ENCODE measurements at places on chromosomes 1 and 21.

- no peak for DNase-seq
Measured at GRCh38 chr1:13478692-13479091, 35.1 kb downstream of the LRRC38 start.

DNA sequence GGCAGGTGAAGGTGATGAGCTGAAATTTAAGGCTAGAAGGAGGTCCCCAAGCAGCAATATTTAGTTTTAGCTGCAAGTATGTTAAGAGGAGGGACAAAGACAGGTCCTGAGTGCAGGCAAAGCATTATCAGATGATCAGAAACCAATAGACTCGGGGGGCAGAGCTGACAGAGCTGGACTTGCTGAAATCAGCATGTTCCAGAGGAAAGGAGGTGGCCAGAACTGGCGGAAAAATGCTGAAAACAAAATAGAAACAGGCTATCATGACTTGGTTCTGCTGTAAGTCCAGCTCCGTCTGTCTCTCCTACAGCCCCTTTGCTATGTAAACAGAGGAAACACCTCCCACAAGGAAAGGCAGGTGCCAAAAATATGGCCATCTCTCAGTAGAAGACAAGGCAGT lies at the start of gene CD5L:
TSS of gene CD5L (minus strand) at position 101 of the 400 bp plus-strand sequence. CDS start 107 bp downstream, outside the sequence.
- no peak for DNase-seq

- DNase-seq: no peak
Measured at GRCh38 chr1:242426271-242426905, 98.1 kb downstream of the PLD5 start.

GRCh38 chr1:232886271-232886670 lies 64.1 kb upstream of the NTPCR start:
- no peak for DNase-seq

- DNase-seq: peak; percentile 26
Measured at GRCh38 chr1:198162091-198162767, 5.4 kb downstream of the NEK7 start.

DNA sequence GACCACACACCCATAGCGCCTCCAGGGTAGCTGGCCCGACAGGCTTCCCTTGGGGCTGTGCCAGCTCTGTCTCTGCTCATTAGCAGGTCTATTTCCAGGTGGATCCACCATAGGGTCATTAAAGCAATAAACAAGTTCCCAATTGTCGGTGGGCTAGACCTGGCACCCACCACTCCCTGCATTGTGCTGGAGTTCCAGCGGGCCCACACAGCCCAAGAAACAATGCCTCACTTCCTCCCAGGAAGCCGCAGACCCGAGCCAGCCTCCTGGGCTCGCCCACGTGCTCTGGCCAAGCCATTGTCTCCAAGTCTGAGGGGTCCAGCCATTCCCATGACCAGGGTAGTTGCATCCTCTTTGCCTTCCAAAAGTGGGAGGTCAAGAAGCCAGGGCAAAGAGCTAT lies 27.5 kb upstream of the SOX13 start:
- DNase-seq: no peak

DNA sequence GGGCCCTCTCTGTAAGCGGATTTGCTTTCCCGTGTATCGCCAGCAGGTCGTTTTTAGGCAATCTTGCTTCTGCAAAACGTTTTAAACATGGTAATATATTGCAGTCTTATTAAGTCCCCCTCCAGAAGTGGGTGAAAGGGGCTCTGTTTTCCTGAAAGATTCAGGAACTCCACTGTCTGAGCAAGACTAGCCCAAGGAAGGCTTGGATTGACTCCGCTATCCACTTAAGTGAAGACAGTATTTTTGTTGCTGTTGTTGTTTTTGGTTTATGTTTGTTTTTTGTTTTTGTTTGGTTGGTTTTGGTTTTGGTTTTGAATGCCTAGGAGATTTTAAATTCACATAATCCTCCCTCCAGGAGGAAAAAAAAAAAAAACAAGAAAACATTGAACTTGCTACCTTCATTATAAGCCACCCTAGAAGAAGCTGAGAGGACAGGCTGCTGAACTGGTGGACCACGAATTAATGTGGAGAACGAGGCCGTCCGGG lies 29.1 kb upstream of the NFIA start:
- no peak for DNase-seq

DNA sequence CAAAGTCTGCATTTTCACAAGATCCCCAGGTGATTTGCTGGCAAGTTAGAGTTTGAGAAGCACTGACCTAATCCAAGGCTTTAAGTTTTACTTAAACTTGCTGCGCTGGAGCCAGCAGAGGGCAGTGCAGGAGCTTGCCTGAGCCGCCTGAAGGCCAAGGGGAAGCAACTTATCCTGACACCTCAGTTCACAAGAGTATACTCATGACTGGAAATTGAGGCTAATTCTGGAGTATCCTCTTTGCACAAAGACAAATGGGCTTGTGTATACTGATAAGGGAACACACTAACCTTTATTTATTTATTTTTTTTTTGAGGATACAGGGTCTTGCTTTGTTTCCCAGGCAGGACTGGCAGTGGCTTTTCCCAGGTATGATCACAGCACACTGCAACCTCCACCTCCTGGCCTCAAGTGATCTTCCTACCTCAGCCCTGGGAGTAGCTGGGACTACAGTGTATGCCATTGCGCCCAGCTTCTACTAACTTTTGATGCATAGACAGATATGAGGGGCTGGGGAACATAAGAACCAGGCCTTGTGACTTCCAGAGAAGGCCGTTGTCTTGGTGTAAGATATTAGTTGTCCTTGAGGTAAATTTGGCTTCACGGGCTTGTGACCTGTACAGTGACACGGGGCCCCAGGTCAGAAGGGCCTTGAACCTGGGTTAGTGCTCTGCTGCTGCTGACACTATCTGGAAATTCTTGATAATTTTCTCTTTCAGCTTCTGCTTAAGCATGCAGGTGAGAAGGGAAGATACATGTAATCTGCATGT lies 29.0 kb upstream of the SLAMF1 start:
- peak; percentile 77 for DNase-seq

GRCh38 chr1:32903991-32904785 lies 3.0 kb upstream of the TMEM54 start:
- no peak for DNase-seq

GRCh38 chr1:51859333-51859732 lies 19.2 kb downstream of the NRDC start:
- DNase-seq: no peak

GRCh38 chr1:6248932-6249738 lies 5.2 kb downstream of the HES3 start:
- no peak for DNase-seq

- no peak for DNase-seq
Measured at GRCh38 chr1:7550981-7551380, 220.1 kb upstream of the VAMP3 start.

DNA sequence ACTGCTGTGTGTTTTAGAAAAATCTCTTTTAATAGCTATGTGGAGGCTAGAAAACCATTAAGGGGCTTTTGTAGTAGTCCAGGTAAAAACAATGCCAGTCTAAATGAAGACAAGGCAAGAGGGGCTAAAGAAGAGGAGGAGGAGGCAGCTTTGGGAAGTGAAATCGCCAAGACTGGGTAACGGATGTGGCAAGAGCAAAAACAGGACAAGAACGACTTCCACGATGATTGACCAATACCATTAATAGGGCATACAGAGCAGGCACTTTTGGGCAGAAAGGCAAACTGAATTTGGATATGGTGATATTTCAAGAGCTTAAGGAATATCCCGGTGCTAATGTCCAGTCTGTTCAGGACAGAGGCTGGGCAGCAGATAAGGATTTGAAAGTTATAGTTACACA lies 22.0 kb downstream of the COA6 start:
- DNase-seq: no peak

DNA sequence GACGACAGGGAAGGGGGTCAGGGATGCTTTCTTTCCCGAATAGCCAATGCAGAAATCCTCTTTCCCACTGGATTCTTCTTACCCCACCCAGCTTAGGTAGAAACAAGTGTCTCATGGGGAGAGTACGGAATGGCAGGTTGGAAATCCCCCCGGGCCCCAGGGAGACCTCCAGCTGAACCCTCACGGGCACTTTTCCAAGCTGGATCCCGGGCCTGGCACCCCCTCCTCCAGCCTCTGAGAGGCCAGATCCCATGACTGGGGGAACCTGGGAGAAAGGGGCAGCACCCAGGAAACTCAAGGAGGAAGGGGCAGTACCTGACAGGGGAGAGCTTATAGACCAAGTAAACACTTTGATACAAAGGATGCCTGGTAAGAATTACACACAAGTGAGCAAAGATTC lies 1.3 kb downstream of the PKP1 start:
- no peak for DNase-seq

- no peak for DNase-seq
Measured at GRCh38 chr1:203636291-203636690, 9.7 kb downstream of the ATP2B4 start.

DNA sequence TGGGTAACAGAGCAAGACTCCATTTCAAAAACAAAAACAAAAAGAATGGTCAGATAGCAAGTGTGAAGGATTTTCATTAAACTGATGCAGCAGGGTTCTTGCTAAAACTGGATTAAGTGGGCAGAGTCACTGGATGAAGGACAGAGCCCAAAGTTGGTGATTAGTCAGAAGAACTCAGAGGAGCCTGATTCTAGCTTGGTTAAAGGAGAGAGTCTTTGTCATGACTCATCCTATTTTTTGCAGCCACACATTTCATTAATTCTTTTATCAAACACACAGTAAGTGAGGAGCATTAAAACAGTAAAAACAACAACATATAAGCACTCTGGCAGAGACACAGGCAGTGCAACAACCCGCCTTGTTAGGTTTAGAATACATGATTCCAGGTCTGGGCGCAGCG lies 56.0 kb upstream of the EDARADD start:
- no peak for DNase-seq

- DNase-seq: no peak
Measured at GRCh38 chr1:219050086-219050821, 123.4 kb upstream of the LYPLAL1 start.

GRCh38 chr1:110060034-110060661 lies 10.3 kb downstream of the ALX3 start:
- peak; percentile 61 for DNase-seq

DNA sequence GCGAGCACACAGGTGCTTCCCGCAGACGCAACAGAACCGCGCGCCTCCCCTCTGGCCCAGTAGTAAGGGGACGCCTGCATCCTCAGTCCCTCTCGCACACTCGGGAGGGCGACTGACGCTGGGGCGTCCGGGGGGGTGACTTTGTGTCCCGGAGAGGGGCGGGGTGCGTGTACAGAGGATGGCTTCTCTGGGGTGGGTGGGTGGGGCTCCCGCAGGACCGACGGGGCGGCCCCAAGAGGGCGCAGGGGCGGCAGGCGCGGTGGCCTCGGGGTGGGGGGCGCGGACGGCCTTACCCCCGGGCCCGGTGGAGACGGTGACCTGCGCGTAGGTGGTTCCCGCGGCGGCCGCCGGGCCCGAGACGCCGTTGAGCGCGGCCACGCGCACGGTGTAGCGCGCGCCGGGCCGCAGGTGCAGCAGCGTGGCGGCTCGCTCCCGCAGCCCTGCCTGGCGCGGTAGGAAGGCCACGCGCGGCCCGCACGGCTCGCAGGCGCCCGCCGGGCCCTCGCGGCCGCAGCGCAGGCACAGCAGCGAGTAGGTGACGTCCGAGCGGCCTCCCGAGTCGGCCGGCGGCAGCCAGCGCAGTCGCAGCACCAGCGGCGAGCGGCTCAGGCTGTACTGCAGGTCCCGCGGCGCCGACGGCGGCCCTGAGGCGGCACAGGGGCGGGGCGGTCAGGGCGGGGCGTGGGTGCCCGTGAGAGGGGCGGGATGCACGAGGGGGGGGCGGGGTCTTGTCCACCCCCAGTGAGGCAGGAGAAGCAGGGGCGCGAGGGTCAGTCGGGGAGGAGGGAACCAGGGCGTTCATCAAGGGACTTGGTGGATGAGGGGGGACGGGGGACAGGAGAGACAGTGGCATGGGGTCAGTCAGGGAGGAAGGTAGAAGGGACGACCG lies 12.1 kb downstream of the EPHA10 start:
- no peak for DNase-seq

DNA sequence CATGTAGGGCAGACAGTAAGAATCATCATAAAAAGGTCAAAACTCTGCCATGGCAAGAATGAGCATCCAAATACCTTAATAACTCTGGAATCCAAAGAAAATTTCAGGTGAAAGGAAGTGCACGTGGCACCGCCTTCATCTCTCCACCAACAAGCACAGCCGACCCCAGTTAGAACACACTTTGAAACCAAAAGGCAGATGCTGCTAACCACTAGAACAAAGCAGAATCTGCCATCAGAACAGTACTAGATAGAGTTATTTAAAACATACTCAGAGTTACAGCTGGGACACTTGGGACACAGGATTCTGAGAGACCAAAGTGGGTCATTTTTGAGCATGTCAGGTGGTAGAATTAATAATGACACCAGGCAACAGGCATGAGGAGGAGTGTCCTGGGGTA lies 106.7 kb upstream of the SOD1 start:
- DNase-seq: no peak

- no peak for DNase-seq
Measured at GRCh38 chr1:99252630-99253029, 11.7 kb upstream of the PLPPR4 start.

DNA sequence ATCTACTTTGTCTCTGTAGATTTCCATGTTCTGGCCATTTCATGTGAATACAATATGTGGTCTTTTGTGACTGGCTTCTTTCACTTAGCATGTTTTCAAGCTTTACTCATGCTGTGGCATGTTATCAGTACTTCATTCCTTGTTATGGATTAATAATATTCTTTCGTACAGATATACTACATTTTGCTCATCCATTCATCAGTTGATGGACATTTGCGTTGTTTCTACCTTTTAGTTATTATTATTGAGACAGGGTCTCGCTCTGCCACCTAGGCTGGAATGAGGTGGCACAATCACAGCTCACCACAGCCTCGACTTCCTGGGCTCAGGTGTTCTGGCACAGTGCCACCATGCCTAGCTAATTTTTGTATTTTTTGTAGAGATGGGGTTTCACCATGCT lies 21.4 kb downstream of the SFPQ start:
- no peak for DNase-seq

- no peak for DNase-seq
Measured at GRCh38 chr1:91790392-91790791, 95.6 kb downstream of the TGFBR3 start.

DNA sequence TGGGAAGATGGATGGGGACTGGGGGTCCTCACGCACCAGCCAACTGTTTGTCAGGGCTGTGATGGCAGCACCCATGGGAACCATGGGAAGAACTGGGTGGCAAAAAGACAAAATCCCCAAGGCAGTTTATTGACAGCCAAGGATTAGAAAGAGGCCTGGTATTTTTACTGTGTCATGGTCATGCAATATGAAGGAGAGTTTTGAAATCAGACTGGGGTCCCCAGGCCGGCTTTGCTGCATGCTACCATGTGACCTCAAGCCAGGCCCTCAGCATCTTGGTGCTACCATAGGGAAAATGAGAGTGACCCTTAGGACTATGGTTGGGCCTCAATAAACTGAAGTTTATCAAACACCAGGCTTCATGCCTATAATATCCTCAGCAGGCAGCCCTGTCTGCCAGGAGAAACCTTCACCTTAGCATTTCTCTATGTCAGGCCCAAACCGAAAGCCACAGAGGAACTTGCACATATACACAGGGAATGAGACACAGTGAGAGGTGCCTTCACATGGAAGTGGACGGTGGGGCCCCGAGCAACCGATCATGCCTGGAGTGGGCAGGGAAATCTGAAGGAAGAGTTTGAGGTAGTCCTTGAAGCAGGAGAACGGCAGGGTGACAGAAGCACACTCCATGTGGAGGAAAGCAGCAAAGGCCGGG lies 203.2 kb downstream of the HIVEP3 start:
- DNase-seq: no peak

All from CD4-positive, alpha-beta T cell treated with Interleukin-1 beta for 1 hour (primary cell).